NCI-H460 (cell line): ENCODE measurements at places on chromosomes 16 and 17. TPM values are rescaled to one million over a fixed set of nuclear protein-coding genes. Genes with fewer than 3 reads are reported as not detected.
A peak's percentile ranks its signal among the peaks of the same experiment; 100 is the strongest.

The C1QTNF8 gene
- not detected in 2 replicates for total RNA-seq

The NGFR gene
- total RNA-seq = 0.07 TPM in 1 of 2 replicates, not detected in the other

The ZP2 gene
- total RNA-seq = not detected in 2 replicates

The NOTUM gene
- total RNA-seq = 0.15 TPM in 1 of 2 replicates, not detected in the other

The ASGR1 gene
- 0.22 TPM in 1 of 2 replicates, not detected in the other for total RNA-seq

The TBC1D3C gene
- not detected in 2 replicates for total RNA-seq

The CARD14 gene
- total RNA-seq = 0.46 and 0.62 TPM in 2 replicates

The SOX8 gene
- 0.97 and 1.5 TPM in 2 replicates for total RNA-seq

The C16orf89 gene
- not detected in 2 replicates for total RNA-seq

The PRSS8 gene
- total RNA-seq = not detected in 2 replicates

The KCTD5 gene
- total RNA-seq = 35.4 and 36.4 TPM in 2 replicates

DNA sequence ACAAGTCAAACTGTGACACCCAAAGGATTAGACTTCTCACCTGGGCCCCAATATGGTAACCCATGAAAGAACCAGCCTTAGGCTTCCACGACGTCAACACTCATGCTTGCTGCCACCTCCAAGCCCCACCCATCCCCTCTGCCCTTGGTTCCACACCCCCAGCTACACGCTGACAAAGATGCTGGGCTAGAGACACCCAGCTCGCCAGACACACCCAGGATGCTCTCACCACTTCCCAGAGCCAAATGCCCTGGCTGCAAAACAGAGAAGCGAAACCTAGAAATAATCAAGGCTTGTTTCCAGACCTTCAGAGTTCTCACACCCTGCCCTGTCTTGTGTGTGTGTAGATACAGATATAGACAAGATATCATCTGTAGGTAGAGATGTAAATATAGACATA is 26.0 kb upstream of the ADCY9 start:
- no peak for DNase-seq

DNA sequence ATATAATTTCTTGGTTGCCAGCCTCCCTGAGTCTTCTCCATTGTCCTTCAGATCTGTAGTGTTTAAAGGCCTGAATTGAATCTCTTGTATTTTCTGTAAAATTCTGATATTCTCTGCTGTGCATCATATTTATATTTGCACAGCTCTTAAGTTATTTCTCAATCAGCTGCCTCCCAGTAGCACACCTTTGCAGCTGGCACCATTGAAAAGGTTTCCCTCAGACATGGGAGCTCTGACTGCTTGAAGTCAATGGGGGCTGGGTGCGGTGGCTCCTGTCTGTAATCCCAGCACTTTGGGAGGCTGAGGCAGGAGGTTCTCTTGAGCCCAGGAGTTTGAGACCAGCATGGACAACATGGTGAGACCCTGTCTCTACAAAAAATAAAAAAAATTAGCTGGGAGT is 40.4 kb downstream of the PITPNC1 start:
- no peak for DNase-seq

GRCh38 chr17:8552577-8553320 is 77.8 kb downstream of the MYH10 start:
- no peak for DNase-seq

DNA sequence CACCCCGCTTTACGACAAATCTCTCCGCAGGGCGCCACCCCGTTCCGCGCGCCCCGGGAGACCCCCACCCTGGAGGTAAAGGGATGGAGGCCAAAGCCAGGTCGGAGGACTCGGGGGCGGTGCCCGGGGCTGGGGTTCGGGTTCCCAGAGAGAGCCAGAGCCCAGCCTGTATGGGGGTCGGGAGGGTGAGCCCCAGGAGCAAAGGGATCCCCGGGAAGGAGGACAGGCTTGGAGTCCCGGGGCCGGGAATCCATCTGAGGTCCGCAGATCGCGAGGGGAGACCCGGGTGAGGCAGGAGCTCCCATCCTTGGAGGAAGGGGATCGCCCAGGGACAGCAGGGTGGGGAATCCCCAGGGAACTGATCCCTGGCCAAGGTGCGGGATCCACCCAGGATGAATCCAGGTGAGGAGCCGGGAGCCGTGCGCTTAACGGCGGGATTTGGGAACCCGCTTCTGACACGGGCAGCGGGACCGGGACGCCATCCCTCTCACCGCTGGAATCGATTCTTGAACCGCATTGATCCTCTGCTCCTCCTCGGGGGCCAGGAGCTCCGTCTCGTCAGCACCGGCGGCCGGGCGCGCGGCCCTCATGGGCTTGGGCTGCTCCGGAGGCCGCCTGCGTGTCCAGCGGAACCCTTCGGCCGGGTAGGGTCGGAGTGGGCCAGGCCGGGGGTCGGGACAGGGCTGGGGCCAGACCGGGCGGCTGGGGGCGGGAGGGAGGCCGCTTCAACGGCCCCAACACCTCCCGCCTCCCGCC is at the start of gene MMD:
Gene MMD (minus strand): TSS at position 657 of the 756 bp plus-strand sequence. CDS start 140 bp downstream, at position 517.
- DNase-seq = no peak

GRCh38 chr17:63966646-63967264 is 6.0 kb downstream of the SCN4A start:
- no peak for DNase-seq

DNA sequence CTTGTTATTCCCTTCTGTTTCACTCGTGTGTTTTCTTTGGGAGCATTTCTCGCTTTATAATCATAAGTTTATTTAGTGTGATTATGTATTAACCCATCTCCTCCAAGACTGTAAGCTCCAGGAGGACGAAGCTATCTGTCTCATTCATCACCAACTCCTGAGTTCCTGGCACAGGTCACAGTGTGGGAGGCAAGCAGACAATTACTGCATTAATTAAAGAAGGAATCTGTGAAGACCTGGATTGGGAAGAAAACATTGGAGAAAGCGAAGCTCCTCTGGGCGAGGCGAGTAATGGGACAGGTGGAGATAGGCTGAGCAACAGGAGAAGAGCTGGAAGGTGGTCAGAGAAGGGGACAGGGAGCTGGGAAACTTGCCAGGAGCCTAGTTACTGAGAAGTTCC is 7.8 kb upstream of the CAMKK1 start:
- DNase-seq = no peak

DNA sequence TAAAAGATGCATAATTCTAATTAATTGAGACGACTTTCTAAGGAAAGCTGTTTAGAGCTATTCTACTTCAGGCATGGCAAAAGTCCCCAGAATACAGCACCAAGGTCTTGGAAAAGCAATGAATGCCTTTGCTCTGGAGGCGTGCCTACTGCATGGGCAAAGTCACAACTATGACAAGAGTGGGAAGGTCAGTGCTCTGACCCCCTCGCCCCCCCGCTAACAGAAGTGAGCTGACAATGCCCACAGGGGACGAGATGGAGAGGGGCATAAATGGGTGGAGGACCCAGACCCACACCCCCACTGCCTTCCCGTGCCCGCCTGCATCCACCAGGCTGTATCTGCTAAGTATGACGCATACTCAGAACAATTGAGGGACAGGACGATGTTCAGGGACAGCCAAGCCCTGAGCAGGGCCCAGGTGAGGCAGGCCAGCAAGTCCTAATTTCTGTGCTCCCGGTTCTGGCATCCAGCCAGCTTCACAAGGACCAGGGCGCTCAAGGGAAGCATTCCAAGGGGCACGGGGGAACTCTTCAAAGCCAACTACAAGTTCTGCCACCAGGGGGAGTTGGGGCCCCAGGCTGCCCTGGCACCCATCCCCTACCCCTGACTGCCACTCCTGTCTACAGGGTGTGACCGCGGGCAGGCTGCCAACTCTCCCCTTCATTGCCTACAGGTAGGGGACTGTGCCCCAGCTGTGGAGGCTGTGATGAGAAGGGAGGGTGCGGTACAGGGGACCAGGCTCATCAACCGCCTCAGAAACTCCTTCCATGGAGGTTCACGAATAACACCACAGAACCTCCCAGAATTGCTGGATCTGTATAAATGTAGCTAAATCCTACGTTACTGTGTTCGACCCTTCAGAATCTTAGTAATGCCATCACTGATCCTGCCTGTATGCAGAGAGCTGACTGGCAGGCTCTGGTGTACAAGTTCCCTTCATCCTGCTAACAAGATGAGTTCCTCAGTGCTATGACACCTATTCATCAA is 20.8 kb downstream of the NPRL3 start:
- peak; percentile 34 for DNase-seq

DNA sequence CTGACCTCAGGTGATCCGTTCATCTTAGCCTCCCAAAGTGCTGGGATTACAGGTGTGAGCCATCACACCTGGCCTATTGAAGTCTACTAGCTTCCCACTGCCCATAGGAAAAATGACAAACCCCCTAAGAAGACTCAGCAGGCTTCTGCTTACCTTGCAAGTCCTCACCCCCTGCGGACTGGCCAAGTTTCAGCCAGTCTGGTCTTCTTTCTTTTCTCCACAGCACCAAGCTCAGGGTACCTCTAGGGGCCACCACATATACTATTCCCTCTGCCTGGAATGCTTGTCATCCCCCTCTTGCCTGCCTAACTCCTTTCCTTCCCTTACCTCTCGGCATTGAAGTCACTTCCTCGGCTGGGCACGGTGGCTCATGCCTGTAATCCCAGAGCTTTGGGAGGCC is 31.2 kb downstream of the ABCC3 start:
- DNase-seq = no peak

DNA sequence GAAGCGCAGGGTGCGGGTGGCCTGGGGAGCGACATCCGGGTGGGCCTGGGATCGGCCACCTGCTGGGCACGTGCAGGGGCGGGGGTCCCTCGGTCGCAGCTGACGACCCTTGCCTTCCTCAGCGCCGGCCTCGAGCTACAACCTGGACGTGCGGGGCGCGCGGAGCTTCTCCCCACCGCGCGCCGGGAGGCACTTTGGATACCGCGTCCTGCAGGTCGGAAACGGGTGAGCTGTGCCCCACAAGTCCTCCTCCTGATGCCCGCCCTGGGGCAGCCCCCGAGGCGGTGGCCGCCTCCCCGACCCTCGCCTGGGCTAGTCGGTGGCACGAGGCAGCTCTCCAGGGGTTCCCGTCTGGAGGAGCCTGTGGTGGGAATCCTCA is 1.5 kb downstream of the ITGAL start:
- no peak for DNase-seq

- DNase-seq = no peak
These were observed 22.0 kb upstream of the FLCN start for GRCh38 chr17:17258998-17259397.

- no peak for DNase-seq
These were observed 1.4 kb downstream of the MPRIP start for GRCh38 chr17:17043461-17044271.

GRCh38 chr17:44518032-44518431 is 14.8 kb upstream of the GPATCH8 start:
- no peak for DNase-seq

DNA sequence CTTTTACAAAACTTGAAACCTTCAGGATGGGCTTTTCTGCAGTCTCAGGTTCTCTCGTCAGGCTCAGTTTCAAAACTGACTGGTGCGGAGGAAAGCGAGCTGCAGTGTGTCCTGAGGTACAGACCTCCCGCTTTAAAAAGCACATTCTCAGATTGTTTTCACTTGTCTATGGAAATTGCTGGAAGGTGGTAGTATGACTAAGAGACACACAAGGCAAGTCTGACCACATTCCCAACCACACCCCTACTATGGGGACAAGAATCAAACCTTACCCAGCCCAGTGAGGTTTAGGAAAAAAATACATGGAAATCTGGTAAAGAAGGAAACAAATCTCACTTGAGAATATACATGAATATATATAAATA is 18.2 kb downstream of the SRP68 start:
- DNase-seq = no peak

GRCh38 chr17:45261577-45262515 is at the start of gene SPATA32:
Gene SPATA32, minus strand, starts transcription at chr17:45262094. Its CDS starts 78 bp downstream, at chr17:45262016.
- no peak for DNase-seq

DNA sequence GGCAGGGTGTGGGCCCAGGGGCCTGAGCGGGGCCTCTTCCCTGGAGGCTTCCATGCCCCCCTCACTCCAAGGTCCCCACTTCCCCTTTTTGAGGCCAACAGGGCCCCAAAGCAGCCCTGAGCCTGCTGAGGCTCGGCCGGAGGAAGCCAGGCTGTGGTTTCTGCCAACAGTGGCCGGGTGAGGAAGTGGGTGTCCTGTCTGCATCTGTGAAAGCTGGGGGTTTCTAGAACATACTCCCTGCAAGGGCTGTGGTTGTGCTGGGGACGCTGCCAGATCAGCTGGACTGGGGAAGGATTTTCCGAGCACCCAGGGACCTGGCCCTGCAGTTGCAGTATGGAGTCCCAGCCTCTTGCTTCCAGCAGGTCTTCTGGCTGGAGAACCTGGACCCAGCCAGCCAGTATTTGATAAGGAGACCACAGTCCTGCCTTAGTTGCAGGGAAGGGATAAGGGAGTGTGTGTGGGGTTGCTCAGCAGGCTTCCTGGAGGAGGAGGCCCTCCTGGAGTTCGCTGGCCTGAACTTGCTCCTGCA is 15.7 kb downstream of the ADCY7 start:
- no peak for DNase-seq

GRCh38 chr16:89084411-89084810 is 9.2 kb upstream of the ACSF3 start:
- DNase-seq = no peak

- DNase-seq = peak; percentile 28
These were observed 116.9 kb upstream of the CLEC3A start for GRCh38 chr16:77905374-77905920.

GRCh38 chr16:86594721-86595120 is 16.4 kb downstream of the FOXL1 start:
- no peak for DNase-seq

GRCh38 chr17:50440838-50441829 is 15.1 kb downstream of the ACSF2 start:
- no peak for DNase-seq

- DNase-seq = no peak
These were observed 6.1 kb upstream of the ATP6V0C start for GRCh38 chr16:2507665-2508064.

DNA sequence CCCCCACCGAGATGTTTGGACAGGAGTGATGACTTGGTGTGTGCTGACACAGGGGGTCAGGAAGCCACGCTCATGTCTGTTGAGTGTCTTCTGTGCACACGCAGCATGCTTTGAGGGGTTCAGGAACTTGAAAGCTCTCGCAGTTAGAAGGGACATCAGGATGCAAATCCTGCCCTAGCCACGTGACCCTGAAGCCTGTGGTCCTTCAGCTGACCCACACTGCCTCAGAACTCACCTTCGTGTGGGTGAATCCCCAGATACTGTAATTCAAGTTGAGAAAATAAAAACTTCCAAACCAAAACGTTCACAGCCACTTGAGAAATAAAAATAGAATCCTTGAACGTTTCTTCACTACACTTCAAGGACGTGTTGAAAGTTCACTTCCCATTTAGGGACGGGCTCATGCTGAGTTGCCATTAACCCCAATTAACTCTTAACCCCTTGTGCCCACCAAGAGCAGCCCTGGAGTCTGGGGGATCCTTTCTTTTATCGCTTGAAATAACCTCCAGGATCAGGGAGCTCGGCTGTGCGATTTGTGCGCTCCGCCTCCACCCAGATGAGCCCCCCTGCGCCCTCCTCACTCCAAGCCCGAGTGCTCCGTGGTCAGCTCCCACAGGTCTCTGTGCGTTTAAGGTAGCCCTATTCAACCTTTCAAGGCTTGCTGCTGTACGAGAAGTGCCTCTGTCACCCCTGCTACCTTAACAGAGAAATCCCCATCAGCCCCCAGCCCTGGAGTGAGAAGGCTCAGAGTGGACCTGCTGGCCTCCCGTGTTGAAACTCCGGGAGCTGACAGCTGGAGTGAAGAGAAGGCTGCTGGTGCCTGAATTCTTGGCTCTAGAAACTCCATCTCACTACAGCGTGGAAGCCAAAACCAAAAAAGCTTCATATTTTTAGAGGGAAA is 36.2 kb upstream of the NAT9 start:
- no peak for DNase-seq

- no peak for DNase-seq
These were observed 36.0 kb downstream of the PGS1 start for GRCh38 chr17:78414178-78415162.

GRCh38 chr17:27530764-27531391 is 74.6 kb downstream of the KSR1 start:
- peak; percentile 65 for DNase-seq
